ENCODE measurements at places on chromosomes 5 and 9. TPM values are rescaled to one million over a fixed set of nuclear protein-coding genes. Genes with fewer than 3 reads are reported as not detected.
A peak's percentile ranks its signal among the peaks of the same experiment; 100 is the strongest.

The OCLN gene
- 3.9 TPM for total RNA-seq

The TMC1 gene
- not detected for total RNA-seq

- H3K4me1 ChIP-seq = no peaks in the 10 kb centered on the region
- no peak overlapping the region for H3K27ac ChIP-seq
- no peaks in the 10 kb centered on the region for H3K27me3 ChIP-seq
- no peaks in the 10 kb centered on the region for H3K36me3 ChIP-seq
- no peak for DNase-seq
These were observed 62.2 kb downstream of the RANBP17 start for GRCh38 chr5:170923910-170924620.

DNA sequence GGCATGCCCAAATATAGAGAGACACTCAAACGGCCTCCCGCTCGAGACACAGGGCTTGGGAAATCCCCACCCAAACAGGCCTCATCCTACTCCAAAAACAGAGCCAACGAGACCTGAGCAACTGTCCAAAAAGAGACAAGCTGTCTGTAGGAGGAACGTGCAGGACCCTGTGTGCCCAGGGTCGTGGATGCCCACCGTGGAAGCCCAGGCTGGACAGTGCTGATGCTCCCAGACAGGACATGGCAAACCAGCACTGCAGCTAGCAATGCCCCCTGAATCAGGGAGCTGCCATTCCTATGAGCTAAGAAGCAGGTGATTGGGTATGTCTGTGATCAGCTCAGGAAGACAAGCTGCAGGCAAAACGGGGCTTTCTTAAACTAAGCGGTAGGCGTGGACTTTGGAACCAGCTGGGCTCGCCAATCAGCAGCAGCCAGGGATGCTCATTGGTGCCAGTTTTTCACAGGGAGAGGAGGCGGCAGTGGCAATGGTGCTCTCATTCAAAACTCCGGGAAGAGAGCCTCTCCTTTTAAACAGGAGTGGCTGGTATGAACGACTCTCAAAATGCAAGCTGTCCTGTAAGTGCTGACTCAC, 113.1 kb upstream of the IRX2 start:
- no peaks in the 10 kb centered on the region for H3K36me3 ChIP-seq
- DNase-seq = no peak
- H3K27ac ChIP-seq = no peak overlapping the region
- H3K4me3 ChIP-seq = no peak overlapping the region
- no peaks in the 10 kb centered on the region for H3K4me1 ChIP-seq

The PHF24 gene
- not detected for total RNA-seq

The GABRA1 gene
- total RNA-seq = not detected

- no peak overlapping the region for H3K27ac ChIP-seq
- no peak for DNase-seq
- H3K36me3 ChIP-seq = no peaks in the 10 kb centered on the region
- H3K4me1 ChIP-seq = no peaks in the 10 kb centered on the region
These were observed 509.4 kb downstream of the BNC2 start for GRCh38 chr9:16361118-16361517.

DNA sequence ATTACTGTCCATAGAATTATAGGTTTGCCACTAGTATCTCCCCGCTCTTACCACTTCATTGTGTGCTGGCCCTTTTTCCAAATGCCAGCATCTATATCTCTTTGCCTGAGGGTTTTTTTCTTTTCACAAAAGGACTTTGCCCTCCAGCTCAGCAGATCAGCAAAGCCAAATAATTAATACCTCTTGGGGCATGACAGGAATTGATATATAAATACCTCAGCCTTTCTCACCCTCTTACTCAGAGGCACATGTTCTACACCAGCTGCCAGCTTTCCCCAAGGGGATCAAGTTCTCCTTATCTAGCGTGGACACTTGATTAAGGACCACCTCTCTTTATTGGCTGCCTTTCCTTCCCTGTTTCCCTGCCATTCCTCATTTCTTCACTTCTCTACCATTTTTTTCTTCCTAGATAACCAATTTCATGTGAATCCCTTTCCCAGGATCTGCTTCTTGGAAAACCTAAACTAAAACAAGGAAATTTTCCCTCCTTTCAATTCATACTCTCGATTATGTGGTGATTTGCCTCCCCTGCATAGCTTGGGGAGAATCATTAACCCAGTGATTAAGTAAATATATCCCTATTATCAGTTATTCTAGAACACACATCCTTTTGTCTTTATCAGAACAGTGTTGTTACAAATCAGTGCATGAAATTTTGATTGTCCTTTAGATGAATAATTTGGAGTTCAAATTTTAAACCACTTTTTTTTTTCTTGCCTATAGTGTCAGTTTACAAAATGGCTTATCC, 6.9 kb upstream of the NUDT12 start:
- H3K4me3 ChIP-seq = no peak overlapping the region
- no peaks in the 10 kb centered on the region for H3K4me1 ChIP-seq
- peaks cover 3% of the 10 kb centered on the region for H3K27me3 ChIP-seq
- DNase-seq = no peak

The SLC25A2 gene
- 0.42 TPM for total RNA-seq

The PCDHGA4 gene
- total RNA-seq = not detected

GRCh38 chr5:72790186-72790585, 26.3 kb upstream of the TNPO1 start:
- peaks cover 18% of the 10 kb centered on the region for H3K27me3 ChIP-seq
- no peaks in the 10 kb centered on the region for H3K36me3 ChIP-seq
- no peak overlapping the region for H3K27ac ChIP-seq
- H3K4me3 ChIP-seq = no peak overlapping the region

DNA sequence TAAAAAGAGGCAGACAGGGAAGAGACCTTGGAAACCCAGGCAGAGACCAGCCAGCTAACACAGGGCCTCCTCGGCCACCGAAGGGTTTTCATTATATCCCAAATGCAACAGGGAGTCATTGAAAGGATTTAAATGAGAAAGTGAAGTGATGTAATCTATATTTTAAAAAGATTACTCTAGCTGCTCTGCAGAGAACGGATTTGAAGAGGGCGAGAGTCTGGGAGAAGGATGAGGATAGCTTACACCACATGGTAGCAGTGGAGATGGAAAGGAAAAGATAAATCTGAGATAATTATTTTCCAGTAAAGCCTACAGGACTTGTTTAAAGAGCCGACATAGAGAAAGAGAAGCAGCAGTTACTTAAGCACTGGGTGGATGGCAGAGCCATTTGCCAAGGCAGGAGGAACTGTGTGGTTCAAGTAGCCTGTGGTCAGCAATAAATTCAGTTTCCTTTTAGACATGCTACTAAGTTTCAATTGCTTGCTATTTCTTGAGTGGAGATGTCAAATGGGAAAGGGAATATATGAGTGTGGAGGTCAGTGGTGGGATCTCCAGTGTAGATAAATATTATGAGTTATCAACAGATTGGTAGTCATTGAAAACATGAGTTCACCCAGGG, 9.3 kb downstream of the FBN2 start:
- H3K27ac ChIP-seq = no peak overlapping the region
- H3K36me3 ChIP-seq = no peaks in the 10 kb centered on the region
- no peaks in the 10 kb centered on the region for H3K4me1 ChIP-seq

DNA sequence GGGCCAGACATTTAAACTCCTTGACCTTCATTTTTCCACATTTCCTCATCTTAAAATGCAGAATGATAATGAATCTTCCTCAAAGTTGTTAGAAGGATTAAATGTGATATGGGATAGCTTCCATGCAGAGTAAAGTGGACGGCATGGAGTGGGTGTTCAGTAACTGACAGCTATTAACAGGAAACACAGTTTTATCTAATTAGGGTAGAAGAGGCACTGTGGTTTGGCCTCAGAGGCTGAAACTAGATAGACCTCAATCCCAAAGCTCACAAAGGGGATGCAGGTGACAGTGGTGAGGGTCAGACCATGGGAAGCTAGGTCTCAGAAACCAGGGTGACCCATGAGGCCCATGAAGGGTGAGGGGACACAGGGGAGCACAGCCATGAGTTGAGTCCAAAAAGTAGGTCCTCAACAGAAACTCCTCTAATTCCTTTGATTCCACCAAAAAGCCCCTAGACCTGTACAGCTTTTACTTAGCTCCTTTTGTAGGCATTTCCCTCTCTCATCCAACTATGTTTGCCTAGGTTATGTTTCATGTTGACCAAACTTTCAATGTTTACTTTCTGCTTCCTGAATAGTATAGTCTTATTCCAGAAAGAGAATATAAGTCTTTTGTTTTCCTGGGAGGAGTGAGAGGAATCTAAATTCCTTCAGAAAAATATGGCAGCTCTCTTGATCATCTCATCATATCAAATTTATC, 27.9 kb upstream of the GLDC start:
- H3K27ac ChIP-seq = no peak overlapping the region
- H3K27me3 ChIP-seq = no peaks in the 10 kb centered on the region
- no peak for DNase-seq
- no peak overlapping the region for H3K4me3 ChIP-seq
- no peaks in the 10 kb centered on the region for H3K4me1 ChIP-seq

- no peaks in the 10 kb centered on the region for H3K36me3 ChIP-seq
- H3K4me3 ChIP-seq = no peak overlapping the region
- no peak overlapping the region for H3K27ac ChIP-seq
- no peaks in the 10 kb centered on the region for H3K27me3 ChIP-seq
These were observed 1408.4 kb upstream of the WWC1 start for GRCh38 chr5:166883016-166883415.

DNA sequence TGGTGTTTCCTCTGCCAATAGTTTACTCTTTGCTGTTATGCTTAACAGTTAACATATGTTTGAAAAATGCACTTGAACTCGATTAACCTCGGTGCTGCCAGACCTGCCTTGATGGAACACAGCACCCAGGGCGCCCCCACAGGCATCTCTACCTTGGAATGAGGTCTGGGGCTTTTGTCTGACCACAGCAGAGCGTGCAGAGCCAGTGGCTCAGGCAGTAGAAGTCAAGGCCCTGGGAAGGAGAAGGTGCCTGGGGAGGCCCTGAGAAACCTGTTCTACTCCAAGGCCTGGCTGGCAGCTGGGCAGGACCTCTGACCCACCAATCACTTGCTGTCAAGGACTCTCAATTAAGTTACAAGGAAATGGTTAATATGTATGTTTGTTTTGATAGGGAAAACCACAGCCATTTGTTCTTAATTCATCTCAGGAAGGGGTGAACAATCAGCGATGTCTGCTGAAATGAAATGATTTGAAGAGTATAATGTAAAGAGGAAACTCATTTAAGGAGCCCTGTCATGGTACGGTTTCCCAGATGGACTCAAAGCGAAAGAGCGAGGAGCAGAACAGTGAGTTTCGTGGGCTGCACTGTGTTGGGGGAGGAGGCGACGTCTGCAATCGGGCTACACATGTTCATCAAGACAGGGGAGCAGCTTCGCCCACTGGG, 21.9 kb downstream of the MACROH2A1 start:
- H3K4me1 ChIP-seq = peaks cover 85% of the 10 kb centered on the region
- peaks cover 75% of the 10 kb centered on the region for H3K36me3 ChIP-seq
- peak overlapping the region; percentile 37 for H3K27ac ChIP-seq
- no peak overlapping the region for H3K4me3 ChIP-seq
- no peaks in the 10 kb centered on the region for H3K27me3 ChIP-seq

The C5orf52 gene
- total RNA-seq = not detected

DNA sequence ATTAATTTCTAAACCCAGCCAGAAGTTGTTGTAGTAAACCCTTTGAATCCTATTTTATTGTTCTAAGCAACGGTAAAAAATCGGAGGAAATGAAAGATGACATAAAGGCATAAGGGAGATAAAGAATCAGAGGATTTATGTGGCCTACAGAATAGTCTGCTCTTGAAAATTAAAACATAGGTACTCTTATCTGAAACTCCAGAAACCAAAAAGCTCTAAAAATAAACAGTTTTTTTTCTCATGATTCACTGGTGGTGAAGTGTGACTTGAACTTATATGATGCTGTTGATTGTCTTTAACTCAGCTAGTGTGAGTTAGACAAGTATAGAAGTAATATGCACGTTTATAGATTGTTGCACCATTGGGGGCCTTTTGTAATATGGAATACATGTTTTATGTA, 80.3 kb downstream of the HSD17B4 start:
- DNase-seq = no peak
- H3K27ac ChIP-seq = no peak overlapping the region
- no peaks in the 10 kb centered on the region for H3K27me3 ChIP-seq
- no peaks in the 10 kb centered on the region for H3K4me1 ChIP-seq

DNA sequence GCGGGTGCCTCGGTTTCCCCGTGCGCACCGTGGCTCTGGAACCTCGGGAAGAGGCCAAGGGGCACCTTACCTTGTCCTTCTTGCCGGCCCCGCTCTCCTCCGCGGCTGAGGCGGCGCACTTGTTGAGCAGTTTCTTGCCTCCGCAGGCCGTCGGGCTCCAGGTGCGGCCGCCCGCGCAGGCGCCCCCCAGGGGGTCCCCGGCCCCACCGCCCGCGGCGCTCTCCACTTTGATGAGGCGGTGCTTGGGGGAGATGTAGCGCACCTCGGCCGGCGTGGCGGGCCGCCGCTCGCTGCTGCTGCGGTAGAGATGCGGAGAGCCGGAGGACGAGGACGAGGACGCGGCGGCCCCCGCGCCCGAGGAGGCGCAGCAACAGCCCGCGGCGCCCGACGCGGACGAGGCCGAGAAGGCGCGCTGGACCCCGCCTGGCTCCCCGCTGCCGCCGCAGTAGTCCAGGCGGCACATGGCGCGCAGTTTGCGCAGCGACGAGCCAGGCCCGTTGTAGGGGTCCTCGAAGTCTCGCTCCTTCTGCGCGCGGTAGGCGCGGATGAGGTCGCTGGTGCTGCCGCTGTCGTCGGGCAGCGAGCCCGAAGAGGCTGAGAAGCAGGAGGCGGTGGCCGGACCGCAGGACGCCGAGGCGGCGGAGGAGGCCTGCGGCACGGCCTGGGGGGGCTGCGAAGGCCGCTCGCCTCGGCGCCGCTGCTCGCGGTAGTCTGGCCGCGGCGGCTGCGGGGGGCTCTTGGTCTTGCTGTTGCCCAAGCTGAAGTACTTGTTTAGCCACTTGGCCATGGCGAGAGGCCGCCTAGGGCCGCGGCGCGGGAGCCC, 957 bp downstream of the SHB start:
- no peak overlapping the region for H3K27ac ChIP-seq
- no peaks in the 10 kb centered on the region for H3K36me3 ChIP-seq
- peak overlapping the region; percentile 39 for H3K4me3 ChIP-seq
- DNase-seq = no peak
- H3K27me3 ChIP-seq = peaks cover 44% of the 10 kb centered on the region

DNA sequence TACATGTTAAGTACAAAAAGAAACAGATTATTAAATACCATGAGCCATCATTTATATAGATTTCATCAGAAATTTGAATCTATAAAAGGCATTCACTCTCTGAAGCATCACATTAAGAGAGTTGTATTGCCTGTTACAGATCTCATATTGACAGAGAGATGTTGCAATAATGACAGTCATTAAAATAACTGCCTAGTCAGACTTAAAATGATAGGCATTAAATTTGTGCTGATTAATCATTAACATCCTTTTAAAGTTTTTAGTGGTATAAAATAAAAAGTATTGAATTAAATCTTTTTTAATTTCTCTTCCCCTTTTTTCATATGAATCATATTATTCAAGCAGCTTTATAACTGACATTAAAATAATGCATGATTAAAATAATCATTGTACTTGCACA, 404.9 kb upstream of the FAM174A start:
- no peaks in the 10 kb centered on the region for H3K36me3 ChIP-seq
- DNase-seq = no peak
- H3K4me1 ChIP-seq = no peaks in the 10 kb centered on the region
- H3K4me3 ChIP-seq = no peak overlapping the region
